Lung (tissue), 17 donors: ENCODE measurements at places on chromosomes 1 and 21.
A peak's percentile ranks its signal among the peaks of the same experiment; 100 is the strongest.

- DNase-seq: no peak
Measured at GRCh38 chr21:31928656-31929055, 55.8 kb downstream of the HUNK start.

GRCh38 chr21:18117176-18117575 lies 127.5 kb upstream of the CHODL start:
- peak; percentile 80 for DNase-seq

DNA sequence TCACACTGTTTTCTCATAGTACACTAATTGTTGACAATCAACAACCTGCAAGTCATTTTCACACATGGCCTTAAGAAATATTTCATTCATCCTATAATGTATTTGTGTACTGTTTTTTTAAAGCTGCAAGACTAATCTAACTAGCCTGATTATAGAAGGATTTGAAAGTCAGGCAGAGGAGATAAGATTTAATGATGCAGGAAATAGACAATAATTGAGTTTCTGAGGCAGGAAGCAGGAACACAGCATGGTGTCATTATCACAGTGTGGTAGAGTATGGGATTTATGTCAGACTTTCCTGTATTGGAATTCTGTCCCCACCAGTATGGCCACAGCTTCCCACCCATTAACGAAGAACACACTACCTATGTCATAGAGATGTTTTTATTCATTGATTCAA lies 138.8 kb downstream of the LRRC7 start:
- DNase-seq: no peak

GRCh38 chr1:157882580-157882979 lies 41.0 kb upstream of the CD5L start:
- no peak for DNase-seq

GRCh38 chr1:95309031-95309471 lies 75.0 kb downstream of the RWDD3 start:
- DNase-seq: peak; percentile 74

DNA sequence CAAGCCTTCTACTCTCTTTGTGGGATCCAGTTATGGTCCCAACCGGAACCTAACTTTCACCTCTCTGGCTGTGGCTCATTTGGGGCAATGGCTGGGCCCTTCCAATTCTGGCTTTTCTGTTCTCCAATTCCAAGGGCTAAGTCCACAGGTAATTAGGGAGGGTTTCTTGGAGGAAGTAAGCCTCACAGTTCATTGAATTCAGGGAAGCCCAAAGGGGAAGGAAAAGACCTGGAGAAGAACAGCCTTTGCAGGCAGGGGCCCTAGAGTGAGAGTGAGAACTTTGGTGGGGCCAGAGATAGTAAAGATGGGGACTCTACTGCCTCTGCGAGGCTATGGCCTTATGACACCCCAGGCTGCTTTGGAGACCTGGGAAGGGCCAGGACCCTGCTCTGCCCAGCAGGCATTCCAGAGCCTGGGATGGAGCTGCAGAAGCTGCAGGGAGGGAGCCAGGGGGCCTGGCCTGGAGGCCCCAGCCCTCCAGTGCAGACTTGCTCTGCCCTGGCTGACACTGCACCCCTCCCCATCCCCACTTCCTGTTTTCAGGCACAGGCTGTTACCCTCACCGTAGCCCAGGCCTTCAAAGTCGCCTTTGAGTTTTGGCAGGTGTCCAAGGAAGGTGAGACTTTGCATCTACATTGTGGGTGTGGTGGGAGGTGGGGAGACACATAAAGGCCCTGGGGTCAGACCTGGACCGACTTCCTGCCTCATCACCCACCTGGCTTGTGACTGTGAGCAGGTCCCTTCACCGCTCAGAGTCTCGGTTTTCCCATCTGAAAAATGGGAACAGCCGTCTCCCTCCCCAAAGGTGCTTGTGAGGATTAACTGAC lies 18.9 kb downstream of the LDLRAP1 start:
- DNase-seq: no peak
